ENCODE measurements at places on chromosomes 16 and 17.
A peak's percentile ranks its signal among the peaks of the same experiment; 100 is the strongest.

- H3K4me3 ChIP-seq: no peak overlapping the region
- no peaks in the 10 kb centered on the region for H3K36me3 ChIP-seq
- no peak overlapping the region for H3K27ac ChIP-seq
- no peak for DNase-seq
- H3K27me3 ChIP-seq: no peaks in the 10 kb centered on the region
- H3K4me1 ChIP-seq: peaks cover 14% of the 10 kb centered on the region
These were observed 196.9 kb downstream of the SPECC1 start for GRCh38 chr17:20206068-20206467.

DNA sequence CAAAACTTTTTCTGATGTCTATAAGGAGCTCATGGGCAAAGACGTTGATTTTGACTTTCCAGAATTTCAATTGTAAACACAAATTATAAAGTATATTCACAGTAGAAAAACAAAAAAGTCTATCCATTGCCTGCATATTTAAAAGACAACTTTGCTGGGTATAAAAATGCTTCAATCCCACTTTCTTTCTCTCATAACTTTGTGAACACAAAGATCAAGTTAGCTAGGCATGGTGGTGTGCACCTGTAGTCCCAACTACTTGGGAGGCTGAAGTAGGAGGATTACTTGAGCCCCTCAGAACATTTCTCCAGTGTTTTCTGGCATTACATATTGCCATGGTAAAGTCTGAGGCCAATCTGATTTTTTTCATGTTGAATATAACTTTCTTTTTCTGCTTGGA is 83.1 kb upstream of the AXIN2 start:
- no peak for DNase-seq
- H3K4me3 ChIP-seq: no peak overlapping the region
- no peaks in the 10 kb centered on the region for H3K36me3 ChIP-seq
- H3K27ac ChIP-seq: no peak overlapping the region

DNA sequence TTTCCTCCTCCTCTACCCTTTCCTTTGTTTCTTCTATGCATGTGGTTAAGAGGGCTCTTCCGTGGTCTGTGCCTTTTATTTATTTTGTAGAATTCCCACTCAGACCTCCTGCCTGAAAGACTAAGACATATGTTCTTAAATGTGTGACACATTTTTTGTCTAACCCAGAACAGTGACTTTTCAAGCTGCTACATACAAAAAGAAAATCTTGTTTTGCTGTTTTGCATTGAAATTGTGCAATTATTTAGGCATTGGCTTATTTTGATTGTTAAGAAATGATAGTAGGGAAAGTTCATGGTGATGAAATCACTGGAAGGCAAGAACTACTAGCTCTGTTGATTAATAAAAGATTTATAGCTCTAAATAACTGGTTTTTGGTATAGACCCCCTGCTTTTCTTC is 76.8 kb downstream of the TUBD1 start:
- H3K36me3 ChIP-seq: peaks cover 20% of the 10 kb centered on the region
- H3K4me3 ChIP-seq: no peak overlapping the region
- H3K4me1 ChIP-seq: peaks cover 7% of the 10 kb centered on the region
- DNase-seq: no peak
- peak overlapping the region; percentile 8 for H3K27ac ChIP-seq

- peaks cover 14% of the 10 kb centered on the region for H3K4me1 ChIP-seq
- H3K27me3 ChIP-seq: no peaks in the 10 kb centered on the region
- no peak for DNase-seq
- peak overlapping the region; percentile 64 for H3K27ac ChIP-seq
- H3K36me3 ChIP-seq: peaks cover 84% of the 10 kb centered on the region
- no peak overlapping the region for H3K4me3 ChIP-seq
These were observed 12.6 kb downstream of the KCTD2 start for GRCh38 chr17:75059369-75060345.

DNA sequence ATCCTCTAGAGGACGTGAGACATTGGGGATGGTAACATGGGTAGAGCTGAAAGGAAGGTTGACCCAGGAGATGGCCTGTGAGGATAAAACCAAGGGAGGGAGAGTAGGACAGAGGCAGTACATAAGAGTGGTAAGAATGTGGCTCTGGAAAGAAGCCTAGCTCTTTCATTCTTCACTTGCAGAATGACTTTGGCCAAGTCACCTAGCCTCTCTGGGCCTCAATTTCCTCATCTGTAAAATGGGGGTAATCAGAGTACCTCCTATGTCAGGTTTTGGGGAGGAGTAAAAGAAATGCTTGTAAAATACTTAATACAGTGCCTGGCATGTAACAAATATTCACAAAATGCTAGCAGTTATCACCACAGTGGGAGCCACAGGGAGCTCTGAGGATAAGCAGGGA is 6.9 kb downstream of the KDM6B start:
- H3K27ac ChIP-seq: peak overlapping the region; percentile 99
- peaks cover 17% of the 10 kb centered on the region for H3K36me3 ChIP-seq
- peaks cover 55% of the 10 kb centered on the region for H3K4me1 ChIP-seq
- peak overlapping the region; percentile 79 for H3K4me3 ChIP-seq
- H3K27me3 ChIP-seq: no peaks in the 10 kb centered on the region

DNA sequence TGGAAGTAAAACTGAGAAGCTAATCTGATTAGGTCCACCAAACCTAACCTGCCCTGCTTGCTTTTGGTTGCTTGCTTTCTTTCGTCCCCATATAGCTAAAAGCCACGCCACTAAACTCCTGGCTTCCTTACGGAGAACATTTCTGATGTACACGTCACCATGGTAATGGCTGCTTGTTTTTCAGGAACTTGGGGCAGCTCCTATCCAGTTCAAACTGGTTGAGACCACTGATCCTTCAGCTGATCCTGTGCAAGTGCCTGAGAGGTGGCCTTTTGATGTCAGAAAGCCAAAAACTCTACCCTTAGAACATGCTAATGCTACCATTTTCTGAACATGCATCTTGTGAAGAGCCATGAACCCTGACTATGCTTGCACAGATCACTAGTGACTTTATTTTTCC is 14.4 kb upstream of the DHRS7C start:
- H3K4me1 ChIP-seq: no peaks in the 10 kb centered on the region
- no peak for DNase-seq
- H3K4me3 ChIP-seq: no peak overlapping the region

Measured in lower lobe of right lung (tissue), 2 donors.